CD4-positive, alpha-beta T cell treated with Interleukin-6 for 4 hours (primary cell): ENCODE measurements at places on chromosomes 5 and 9.
A peak's percentile ranks its signal among the peaks of the same experiment; 100 is the strongest.

- no peak for DNase-seq
These were observed 14.7 kb downstream of the MAN2A1 start for GRCh38 chr5:109704282-109704952.

- DNase-seq: peak; percentile 49
These were observed 2.9 kb downstream of the DNAJB5 start for GRCh38 chr9:34992376-34992951.

DNA sequence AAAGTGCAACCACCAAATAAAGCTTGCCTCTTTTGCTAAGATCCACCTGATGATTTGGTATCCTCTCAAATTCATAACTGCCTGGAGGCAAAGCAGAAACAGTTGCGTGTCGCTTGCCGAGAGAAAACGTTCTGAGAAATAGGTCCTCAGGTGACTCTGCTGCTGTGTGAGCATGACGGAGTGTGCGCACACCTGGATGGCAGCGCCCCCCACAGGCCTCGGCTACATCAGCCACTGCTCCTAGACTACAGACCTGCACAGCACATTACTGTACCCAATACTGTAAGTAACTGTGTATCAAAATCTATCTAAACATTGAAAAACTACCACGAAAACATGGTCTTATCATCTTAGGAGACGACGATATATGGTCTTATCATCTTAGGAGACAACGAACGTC lies 87.4 kb downstream of the CAMSAP1 start:
- no peak for DNase-seq

DNA sequence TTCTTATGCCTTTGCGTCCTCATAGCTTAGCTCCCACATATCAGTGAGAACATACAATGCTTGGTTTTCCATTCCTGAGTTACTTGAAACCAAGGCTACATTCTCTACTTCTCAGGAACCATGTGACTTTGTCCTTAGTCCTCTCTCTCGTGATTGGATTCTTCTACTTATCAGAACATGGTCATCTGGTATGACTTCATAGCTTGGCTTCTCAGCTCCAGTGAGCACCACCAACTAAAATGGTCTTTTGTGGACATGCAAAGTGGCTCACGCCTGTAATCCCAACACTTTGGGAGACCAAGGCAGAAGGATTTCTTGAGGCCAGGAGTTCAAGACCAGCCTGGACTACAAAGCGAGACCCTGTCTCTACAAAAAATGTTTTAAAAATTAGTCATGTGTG lies 81.2 kb upstream of the NIPBL start:
- no peak for DNase-seq

DNA sequence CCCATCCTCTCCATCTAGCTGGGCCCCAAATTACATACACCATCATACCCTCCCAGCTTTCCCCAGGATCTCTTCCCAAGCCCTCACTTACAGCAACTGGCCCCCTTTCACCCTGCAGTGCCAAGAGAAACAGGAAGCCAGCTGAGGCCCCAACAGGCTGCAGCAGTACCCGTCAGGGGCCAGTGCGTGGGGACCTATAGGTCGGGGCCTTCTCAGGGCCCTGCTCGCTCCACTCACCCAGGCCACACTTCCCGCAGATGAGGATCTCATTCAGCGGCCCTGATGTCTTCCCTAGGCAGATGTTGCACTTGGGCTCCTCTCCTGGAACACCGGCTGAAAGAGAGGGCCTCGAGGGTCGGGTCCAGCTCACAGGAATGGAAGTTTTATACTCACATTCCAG lies 6.8 kb downstream of the PHF19 start:
- no peak for DNase-seq

GRCh38 chr5:108681079-108681921 lies 66.4 kb upstream of the FER start:
- peak; percentile 7 for DNase-seq

- DNase-seq: no peak
These were observed 75.3 kb downstream of the RANBP17 start for GRCh38 chr5:170937072-170937471.

DNA sequence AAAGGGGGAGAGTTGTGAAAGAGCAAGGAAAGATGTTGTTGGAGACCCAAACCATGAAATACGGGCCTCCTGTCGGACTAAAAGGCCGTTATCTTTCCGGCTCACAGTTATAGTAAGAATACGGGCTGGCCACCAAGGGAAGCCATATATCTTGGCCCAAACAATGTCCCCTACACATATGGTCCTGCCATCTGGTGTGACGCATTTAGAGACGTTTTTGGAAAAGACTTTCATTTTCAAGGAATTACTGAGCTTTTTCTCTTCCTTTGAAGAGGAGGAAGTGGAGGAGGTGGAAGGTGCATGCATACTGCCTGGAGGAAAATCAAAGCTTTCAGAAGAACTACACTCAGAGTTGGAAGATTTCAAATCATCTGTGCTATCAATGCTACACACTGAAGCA lies 26.7 kb downstream of the PWWP2A start:
- no peak for DNase-seq

DNA sequence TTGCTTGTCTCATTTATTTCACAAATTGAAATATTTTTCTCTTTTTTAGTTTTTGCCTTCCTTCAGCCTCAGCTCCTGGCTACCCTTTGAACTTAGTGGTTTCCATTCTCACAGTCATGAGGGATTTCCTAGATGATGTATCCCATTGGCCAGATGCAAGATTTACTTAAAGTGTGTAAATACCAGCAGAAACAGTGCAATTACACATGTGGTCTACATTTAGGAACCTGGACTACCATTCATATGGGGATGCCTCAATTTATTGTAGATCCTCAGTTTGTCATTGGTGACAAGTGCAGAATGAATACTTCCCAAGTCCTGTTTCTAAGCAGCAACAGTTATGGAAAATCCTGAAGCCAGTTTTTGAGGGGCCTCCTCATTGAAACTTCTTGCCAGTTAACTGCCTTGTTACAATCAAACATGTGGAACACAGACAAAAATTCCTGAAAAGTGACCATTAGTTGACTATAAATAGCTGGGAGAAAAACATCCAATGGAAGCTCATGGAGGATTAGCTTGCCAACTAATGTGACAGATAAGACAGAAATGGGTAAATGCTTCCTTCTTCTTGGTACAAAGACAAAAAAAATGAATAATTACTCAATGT lies 113.6 kb upstream of the FER start:
- no peak for DNase-seq

- DNase-seq: no peak
These were observed 259.7 kb upstream of the ANKRD55 start for GRCh38 chr5:56492812-56493211.

DNA sequence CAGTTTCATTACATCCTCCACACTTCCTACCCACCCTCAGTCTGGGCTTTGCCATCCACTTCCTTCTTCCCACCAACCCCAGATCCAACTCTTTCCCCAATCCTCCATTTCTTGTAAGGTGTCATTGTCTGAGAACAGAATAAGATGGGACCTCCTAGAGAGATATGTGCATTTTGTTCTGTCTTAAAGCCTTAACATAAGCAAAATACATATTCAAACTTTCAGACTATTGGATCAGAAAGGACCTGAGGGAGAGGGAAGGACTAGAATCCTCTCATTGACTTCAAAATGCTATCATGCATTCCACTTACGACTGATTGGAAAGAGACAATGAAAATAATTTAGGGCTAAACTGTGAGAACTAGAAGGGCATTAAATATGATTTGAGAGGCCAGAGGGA lies 43.0 kb downstream of the AGXT2 start:
- DNase-seq: no peak

GRCh38 chr5:94618029-94618492 lies 343 bp downstream of the KIAA0825 start:
- no peak for DNase-seq

GRCh38 chr9:137486141-137486490 lies 27.0 kb upstream of the NSMF start:
- no peak for DNase-seq

DNA sequence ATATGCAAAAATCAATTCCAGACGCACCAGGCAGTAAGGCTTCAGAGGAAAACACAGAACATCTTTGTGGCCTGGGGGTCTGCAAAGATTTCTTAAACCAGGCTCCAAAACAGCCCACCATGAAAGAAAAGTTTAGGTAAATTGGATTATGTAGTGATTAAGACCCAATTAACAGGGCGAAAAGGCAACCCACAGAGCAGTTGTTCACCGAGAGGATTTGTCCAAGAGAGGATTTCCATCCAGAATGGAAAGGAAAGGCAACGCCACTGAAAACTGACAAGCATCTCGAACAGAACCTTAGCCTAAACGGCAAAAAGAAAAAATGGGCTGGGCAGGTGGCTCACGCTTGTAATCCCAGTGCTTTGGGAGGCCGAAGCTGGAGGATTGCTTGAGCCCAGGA lies 37.4 kb downstream of the GLT6D1 start:
- DNase-seq: no peak

DNA sequence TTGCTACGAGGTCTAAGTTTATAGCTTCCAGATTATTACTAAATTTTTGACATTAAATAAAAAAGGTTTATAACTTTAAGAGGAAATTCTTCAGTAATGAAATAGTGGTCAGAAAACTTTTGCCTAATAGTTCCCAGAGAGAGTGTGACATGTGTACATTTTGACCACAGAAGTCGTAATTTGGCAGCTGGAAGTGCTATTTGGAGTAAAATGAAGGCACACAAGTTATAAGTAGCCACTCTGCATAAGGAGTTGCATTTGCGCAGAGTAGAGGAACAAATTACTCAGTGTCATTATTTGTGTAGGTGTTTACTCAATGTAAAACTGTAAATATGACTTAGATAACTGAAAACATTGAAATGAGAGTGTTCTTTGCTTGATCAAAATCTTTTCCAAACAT lies 408.4 kb downstream of the CCDC171 start:
- no peak for DNase-seq

- no peak for DNase-seq
These were observed 35.9 kb upstream of the HRH2 start for GRCh38 chr5:175621971-175622370.

DNA sequence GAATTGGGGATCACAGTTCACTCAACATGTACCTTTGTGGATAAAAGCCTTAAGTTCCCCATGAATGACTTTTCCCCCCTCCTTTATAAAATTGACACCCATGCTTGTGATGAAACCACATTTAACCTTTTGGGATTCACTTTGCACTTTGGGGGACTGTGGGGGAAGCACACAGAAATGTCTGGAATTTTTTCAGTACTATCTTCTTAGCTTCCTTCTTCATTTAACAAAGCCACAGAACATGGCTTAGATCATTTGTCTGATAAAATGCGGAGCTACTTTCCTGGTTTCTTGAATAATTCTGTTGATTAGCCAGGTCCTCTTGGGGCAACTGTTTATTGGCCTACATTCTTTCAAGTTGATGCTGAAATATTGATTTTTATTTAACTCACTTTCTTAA lies 29.9 kb downstream of the TNFSF15 start:
- DNase-seq: no peak

GRCh38 chr5:149791881-149792280 lies 61.8 kb downstream of the PPARGC1B start:
- no peak for DNase-seq

DNA sequence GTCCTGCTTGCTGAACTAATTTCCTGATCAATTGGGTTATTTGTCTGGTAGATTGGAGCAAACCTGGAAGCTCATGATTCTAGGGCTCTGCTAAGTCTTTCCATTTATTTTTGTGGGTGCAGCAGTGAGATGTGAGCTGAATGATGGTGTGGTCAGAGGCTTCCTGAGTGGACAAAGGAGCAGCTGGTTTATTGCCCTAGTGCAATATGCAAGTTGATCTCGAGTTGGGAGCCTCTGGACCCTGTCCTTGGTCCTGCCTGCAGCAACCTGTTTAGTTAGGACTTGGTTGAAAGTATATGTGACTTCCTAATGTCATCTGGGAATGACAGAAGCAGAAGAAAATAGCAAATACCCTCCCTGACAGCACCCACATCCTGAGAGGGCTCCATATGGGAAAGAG lies 4.2 kb upstream of the UNC5A start:
- no peak for DNase-seq

DNA sequence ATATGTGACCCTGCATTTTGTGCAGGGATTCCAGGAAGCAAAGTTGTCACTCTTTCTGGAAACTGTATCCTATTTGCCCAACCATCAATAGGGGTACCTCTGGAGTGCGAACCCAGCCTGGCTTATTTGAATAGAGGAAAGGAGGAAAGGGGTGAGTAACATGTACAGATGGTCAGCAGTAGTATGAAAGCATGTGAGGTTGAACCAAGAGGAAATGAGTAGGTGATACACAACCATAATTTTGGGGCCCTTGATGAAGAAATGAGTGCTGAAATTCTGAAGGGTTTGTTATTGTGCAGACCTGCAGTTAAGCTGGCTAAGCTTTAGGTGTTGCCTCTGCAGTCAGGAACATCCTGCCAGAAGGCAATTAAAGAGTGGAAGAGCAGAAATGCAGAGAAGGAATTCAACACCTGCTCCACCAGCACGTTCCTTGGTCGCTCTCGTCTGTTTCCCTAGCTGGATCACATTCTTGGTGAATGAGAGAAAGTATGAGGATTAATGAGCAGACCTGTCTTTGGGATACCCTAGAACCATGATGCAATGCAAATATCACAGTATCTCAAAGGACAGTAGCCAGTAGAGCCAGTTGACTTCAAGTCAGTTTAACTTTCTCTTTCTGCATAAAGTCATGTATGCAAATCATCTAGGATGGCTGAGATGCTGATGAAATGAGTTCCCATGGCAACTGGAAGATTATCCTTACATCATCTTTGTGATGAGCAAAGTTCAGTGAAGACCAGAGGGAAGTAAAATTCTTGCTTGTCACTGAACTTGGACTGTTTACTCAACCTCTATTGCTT lies 13.2 kb upstream of the IL12B start:
- DNase-seq: no peak

GRCh38 chr5:135206862-135207261 lies 172.8 kb upstream of the PITX1 start:
- no peak for DNase-seq

DNA sequence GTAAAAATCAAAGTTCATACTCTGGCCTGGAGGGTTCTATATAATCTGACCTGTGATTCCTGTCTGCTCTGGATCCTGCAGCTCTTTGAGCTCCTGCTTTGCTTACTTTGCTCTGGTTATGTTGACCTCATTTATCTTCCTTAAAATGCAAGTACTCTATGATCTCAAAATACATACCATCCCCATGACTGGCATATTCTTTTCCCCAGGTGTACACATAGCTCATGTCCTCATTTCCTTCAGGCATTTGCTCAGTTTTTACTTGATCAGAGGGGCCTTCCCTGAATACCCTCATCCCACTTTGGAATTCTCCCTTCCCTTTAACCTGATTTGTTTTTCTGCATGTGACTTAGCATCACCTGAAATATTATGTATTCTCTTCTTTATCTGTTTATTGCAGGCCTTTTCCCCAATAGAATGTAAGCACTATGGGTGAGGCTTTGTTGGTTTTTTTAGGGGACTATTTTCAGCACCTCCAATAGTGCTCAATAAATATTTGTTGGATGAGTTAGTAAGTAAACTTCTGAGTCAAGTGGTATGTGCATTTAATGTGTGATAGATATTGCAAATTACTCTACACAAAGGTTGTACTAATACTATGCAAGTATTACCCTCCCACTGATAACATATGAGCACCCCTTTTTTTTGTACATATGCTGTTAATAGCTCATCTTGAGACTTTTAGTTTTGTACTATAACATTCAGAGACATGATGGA lies 211.5 kb downstream of the NMUR2 start:
- no peak for DNase-seq

DNA sequence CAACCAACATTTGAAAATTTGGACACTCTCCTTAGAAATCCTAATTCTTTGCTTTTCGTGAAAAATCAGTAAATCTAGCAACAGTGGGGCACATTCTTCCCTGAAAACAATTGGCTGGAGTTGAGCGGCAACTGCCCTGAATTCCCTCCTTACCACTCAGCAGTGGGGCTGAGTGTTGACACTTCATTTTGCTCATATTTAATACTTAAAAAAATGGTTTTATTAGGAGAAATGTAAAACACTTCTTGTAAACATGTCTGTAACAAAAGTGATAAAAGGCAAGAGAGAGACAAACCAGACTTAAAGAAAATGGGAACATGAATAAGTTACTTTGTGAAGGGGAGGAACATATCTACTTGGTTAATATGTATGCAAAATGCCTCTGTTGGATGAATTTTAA lies 193.5 kb downstream of the CNTLN start:
- DNase-seq: no peak
